ENCODE measurements at places on chromosomes 2 and 18. TPM values are rescaled to one million over a fixed set of nuclear protein-coding genes. Genes with fewer than 3 reads are reported as not detected.

The BUB1 gene
- 34.4 TPM for total RNA-seq

The PLEK gene
- total RNA-seq, result not detected

The ASTL gene
- not detected for total RNA-seq

The ZFAND2B gene
- 13.7 TPM for total RNA-seq

The ARHGAP28 gene
- 1.7 TPM for total RNA-seq

All from melanocyte of skin (primary cell).